ENCODE measurements at places on chromosomes 12 and 14. TPM values are rescaled to one million over a fixed set of nuclear protein-coding genes. Genes with fewer than 3 reads are reported as not detected.

SYNDIG1L gene
- not detected for total RNA-seq

MYH6 gene
- not detected for total RNA-seq

GUCY2C gene
- 0.01 TPM for total RNA-seq

ATG101 gene
- 99.4 TPM for total RNA-seq

CCDC197 gene
- total RNA-seq: not detected

NXPH4 gene
- 3.8 TPM for total RNA-seq

MYF5 gene
- total RNA-seq: not detected

TMTC3 gene
- total RNA-seq: 8.2 TPM

PTHLH gene
- 39.3 TPM for total RNA-seq

AKAP3 gene
- 0.10 TPM for total RNA-seq

HCAR3 gene
- 0.47 TPM for total RNA-seq

MMP17 gene
- 13.2 TPM for total RNA-seq

SMARCC2 gene
- 32.3 TPM for total RNA-seq

ZNF410 gene
- 57.5 TPM for total RNA-seq

ENTPD5 gene
- 6.7 TPM for total RNA-seq

RPL10L gene
- not detected for total RNA-seq

HECTD4 gene
- total RNA-seq: 14.4 TPM

HEBP1 gene
- 53.8 TPM for total RNA-seq

PTPRR gene
- 0.17 TPM for total RNA-seq

CCDC184 gene
- 2.5 TPM for total RNA-seq

KRT6A gene
- 0.27 TPM for total RNA-seq

HPD gene
- 1.3 TPM for total RNA-seq

SLC25A47 gene
- not detected for total RNA-seq

IL31 gene
- total RNA-seq: not detected

GPR132 gene
- total RNA-seq: 0.51 TPM

MDGA2 gene
- total RNA-seq: not detected
